ENCODE measurements at places on chromosomes 13 and 19.

GRCh38 chr13:44895264-44895952 is 93.9 kb downstream of the NUFIP1 start:
- DNase-seq = no peak

DNA sequence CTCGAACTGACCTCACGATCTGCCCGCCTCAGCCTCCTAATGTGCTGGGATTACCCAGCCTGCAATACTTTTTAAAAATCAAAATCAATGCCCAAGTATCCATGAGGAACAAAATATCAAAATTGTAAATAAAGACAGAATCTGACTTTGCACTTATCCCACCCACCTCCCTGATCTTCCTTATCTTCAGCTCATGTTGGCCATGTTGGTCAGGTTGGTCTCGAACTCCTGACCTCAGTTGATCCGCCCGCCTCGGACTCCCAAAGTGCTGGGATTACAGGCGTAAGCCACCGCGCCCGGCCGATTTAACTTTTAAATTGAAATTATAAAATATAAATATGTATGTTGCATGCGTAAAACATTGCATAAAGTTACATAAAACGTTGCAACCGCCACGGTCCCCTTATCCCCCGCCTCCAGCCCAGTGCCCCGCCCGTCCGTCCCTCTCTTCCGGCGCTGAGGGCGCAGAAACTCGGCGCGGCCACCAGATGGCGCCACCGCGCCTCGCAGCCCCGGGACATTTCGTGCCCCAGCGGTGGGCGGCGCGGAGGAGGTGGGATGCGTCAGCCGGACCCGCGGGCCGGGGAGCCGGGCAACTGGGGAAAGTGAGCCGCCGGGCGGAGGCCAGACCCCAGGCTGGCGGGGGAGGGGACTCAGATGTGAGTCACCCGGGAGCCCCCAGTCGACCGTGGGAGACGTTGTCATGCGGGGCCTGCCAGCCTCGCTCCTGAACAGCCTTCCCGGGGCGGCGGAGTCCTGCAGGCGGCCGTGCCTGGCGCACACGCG is 1.5 kb upstream of the GADD45B start:
- DNase-seq = peak; percentile 95

GRCh38 chr19:38023671-38024541 is 116.9 kb downstream of the SIPA1L3 start:
- DNase-seq = no peak

DNA sequence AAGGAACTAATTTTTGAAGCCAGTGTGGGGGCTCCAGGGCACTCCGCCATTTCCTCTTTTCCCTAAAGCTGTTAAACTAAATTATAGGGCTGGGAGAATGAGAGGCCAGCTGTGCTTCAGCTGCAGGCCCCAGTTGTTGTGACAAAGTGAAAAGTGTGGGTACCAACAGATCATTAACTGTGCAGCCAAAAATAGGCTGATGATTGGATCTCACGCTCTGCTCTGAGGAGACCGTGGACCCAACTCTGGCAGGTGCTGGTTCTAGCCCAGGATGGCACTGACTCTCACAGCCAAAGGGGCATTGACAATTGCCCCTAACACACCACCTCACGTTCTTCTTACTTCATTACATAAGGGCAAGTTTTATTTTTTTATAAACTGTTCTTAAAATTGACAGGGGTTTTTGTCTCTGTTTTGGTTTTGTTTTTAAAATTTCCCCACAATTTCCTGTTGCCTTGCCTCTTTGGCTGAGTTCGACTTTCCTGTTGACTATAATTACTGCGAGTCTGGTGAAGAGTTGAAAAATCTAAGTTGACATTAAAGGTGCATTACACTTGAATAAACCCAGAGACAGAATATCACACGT is 391.0 kb downstream of the FGF9 start:
- DNase-seq = no peak

DNA sequence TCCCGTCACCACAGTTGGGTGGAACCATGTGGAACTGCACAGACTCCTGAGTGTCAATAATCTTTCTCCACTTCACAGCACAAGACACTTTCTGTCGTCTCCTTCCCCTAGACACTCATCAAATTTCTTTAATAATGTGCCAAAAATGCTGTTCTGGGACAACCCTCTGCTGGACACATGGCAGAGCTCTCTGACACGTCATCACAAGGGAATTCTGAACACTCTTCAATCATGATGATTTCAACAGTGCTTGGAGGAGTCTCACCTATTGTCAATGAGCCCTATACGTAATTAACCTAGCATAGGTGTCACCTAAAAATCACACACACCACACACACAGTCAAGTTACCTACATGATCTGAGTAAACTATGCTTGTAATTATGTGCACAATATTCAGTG is 141.3 kb downstream of the STOML3 start:
- DNase-seq = no peak

DNA sequence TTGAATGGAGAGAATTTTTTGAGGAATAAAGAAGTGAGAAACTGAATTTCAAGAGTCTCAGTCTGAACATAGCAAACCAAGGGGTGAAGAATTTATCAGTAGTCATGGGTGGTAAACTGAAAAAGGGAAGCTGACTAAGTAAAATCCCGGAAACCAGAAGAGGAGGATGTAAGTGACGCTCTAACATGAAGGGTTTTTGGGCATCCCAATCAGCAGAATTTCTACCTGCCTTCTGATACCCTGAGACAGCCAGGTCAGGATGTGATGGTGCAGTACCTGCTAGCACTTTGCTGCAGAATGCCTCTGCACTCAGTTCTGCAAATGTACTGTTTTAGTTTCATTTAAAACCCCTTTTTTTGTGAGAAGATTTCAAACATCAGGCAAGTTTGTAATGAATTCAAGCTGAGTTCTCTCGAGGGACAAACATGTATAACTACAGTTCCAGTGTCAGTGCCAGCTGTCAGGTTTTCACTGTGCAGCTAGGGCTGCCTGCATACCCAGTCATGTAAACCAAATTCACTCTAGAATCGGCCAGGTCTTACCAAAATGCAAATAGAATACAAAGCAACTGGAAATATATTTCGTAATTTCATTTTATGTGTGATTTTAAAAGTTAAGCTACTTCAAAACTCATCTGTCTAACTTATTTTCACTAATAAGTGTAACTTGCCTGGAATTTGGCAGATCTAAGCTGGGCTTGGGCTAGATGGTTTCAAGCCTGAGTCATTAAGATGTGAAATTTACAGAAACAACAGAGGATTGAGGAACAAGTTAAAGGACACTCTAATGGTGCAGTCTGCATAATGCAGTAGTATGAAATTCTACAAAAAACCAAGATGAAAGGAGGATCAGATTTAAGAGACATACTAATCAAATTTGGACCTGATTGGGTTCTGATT is 13.8 kb downstream of the METTL21C start:
- DNase-seq = no peak

- DNase-seq = peak; percentile 78
Observed at GRCh38 chr19:6103217-6103644, 7.1 kb downstream of the RFX2 start.

DNA sequence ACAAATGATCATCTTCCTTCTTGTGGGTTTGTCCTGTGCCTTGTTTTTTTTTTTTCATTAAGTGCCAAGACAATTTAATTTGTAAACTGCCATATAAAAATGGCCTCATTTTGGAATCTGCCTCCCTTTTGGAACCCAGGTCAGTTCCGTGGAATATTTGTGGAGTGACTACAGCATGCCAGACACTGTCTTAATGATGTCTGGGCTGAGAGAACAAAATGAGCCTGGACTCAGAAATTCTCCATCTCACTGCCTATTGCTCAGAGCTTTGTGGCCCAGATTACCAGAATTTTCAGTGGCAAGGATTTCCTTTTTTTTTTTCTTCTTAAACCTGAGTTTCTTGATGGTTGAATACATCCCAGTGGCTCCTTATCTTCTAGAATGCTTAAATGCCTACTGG is 340.6 kb downstream of the ENOX1 start:
- DNase-seq = no peak

GRCh38 chr13:30907121-30907861 is 1.2 kb downstream of the MEDAG start:
- no peak for DNase-seq

- no peak for DNase-seq
Observed at GRCh38 chr13:27666951-27667350, 45.3 kb downstream of the POLR1D start.

DNA sequence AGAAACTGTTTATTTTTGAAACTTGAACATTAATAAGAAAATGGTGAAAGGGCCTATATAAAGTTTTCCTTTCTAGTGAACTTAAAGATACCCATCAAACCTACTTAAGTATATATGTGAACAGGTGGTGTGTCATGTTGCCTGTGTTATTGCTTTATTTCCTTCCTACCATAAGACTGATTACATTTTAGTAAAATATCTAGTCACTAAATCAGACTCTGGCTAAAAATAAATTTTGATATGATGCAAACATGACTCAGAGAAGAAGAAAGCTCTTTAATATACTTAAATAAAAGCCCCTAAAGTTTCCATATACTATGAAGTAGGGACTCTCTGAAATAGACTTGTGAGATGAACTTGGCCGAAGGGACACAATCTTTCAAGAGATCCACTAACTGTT is 35.1 kb upstream of the FBXL3 start:
- DNase-seq = no peak

DNA sequence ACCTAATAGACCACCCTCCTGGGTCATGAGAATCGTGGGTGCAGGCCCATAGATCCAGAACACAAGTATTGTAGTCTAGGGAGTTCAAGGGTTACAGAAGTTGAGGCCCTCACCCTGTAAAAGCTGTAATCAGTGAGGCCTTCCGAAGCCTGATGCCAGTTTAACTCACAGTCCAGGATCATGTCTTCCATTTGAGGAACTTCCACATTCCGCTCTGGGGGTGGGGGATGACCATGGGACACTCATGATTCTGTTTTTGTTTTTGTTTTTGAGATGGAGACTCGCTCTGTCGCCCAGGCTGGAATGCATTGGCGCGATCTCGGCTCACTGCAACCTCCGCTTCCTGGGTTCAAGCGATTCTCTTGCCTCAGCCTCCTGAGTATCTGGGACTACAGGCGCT is 1.7 kb upstream of the RASIP1 start:
- no peak for DNase-seq

- no peak for DNase-seq
Observed at GRCh38 chr13:96104516-96104915, 14.6 kb downstream of the HS6ST3 start.

- DNase-seq = no peak
Observed at GRCh38 chr19:10074153-10074552, 12.0 kb upstream of the SHFL start.

GRCh38 chr19:55340784-55341147 is 1.1 kb downstream of the KMT5C start:
- DNase-seq = peak; percentile 64

- no peak for DNase-seq
Observed at GRCh38 chr19:41232686-41233085, 13.7 kb downstream of the AXL start.

DNA sequence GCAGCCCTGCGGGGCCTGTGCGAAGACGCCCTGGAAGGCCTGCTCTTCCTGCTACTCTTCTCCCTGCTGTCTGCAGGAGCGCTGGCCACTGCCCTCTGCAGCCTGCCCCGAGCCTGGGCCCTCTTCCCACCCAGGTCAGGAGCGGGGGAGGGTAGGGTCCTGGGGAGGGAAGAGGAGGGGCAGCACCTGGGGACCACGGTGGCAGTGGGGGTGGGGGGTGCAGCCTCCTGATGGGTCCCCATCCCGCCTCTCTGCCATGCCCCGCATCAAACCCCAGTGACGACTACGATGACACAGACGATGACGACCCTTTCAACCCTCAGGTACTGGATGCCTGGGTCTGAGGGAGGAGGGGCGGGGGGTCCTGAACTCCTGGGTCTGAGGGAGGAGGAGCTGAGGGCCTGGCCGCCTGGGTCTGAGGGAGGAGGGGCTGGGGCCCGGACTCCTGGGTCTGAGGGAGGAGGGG is 13.4 kb upstream of the LENG8 start:
- DNase-seq = peak; percentile 57

GRCh38 chr13:84433024-84433423 is 550.8 kb upstream of the SLITRK1 start:
- no peak for DNase-seq

GRCh38 chr19:52536448-52536800 is 9.0 kb downstream of the ZNF808 start:
- DNase-seq = peak; percentile 34

DNA sequence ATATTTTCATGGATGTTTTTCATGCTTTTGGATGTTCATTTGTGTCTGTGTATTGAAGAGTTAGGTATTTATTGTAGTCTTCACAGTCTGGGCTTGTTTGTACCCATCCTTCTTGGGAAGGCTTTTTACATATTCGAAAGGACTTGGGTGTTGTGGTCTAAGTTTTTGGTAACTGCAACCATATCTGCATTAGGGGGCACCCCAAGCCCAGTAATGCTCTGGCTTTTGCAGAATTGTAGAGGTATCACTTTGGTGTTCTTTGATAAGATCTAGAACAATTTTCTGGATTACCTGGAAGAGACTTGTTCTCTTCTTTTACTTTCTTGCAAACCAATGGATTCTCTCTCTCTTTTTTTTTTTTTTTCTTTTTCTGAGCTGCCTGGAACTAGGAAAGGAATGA is 581.3 kb downstream of the DACH1 start:
- DNase-seq = no peak

DNA sequence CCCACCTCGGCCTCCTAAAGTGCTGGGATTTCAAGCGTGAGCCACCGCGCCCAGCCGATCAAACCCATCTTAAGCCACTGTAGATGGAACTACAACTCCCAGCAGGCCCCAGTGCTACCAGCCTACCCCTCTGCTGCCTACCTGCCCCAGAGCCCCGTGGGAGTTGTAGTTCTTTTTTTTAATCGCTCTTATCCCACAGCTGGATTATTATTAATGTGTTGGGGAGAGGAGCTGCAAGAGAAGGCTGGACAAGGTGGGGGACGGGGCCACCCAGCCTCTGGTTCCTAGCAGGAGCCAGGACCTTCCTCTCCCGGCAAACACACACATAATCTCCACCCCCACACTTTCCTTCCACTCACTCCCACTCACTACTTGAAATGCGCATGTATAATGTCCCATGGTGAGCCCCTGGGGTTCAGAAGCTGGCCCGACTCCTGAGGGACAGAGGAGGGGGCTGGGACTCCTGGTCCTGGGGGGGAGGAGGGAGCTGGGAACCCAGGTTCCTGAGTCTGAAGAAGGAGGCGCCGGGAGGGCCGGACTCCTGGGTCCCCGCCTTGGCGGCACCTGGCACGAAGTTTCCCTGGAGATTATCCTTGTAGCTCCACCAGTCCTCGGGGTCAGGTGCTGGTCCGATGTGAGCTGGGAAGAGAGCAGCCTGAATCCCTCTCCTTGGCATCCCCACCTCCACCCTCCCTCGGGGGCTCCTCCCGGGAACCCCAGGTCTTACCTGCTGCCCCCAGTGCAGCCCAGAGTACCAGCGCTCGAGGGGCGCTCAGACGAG is 958 bp downstream of the CA11 start:
- DNase-seq = peak; percentile 85

DNA sequence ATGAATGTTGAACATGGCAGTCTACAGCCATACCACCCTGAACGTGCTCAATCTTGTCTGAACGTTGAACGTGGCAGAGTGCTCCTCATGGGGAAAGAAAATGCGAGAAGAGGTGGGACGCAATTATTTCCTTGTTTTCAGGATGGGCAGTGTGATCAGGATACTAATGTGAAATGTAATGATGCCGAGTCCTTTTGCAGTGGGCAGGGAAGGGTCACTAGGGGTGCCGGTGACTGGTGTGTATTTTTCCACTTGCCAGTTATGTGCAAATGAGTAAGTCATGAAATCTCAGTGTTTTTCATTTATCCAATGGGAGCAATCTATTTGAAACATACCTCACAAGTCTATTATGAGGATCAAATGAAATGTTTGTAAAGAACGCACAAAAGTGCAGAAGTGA is 84.8 kb downstream of the LNX2 start:
- DNase-seq = no peak

Measured in right cardiac atrium (tissue), 5 donors.